Renal cortex interstitium (tissue), 15 donors: ENCODE measurements at places on chromosomes 2 and 18.

DNA sequence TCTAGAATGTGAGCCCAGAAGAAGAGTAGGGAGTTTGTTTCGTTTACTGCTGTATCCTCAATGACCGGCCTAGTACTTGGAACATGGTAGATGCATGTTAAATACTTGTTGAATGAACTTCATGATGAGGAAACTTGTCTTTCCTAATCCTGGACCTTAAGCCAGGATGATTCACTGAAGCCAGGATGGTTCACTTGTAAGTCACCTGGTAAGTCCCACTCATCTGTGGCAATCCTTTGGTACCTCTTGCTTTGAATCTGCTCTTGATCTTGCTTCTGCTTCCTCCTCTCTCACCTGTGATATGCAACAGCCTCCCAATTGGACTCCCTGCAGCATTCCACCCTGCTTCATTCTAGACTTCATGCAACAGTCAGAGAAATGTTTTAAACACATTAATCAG, 43.6 kb downstream of the QPCT start:
- DNase-seq, result no peak

GRCh38 chr18:21402272-21402671, 160.2 kb downstream of the GREB1L start:
- no peak for DNase-seq

DNA sequence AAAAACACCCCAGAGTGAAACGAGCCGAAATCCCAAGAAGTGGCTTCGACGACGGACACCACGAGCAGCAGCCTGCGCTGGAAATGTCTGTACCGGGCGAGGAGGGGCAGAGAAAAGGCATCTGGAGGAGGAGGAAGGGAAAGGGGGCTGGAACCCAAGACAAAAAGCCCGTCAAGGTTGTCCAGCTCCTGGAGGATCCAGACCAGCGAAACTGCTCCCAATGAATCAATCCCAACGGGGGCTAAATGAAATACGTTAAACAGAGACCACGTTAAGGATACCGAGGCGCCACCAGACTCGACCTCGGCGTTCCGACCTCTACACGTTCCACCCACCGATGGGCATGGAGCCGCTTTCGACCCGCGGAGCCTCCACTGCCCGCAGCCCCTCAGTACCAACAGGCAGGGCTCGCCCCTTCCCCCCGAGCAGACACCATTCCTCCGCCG, 400 bp downstream of the CCDC88A start:
- no peak for DNase-seq

DNA sequence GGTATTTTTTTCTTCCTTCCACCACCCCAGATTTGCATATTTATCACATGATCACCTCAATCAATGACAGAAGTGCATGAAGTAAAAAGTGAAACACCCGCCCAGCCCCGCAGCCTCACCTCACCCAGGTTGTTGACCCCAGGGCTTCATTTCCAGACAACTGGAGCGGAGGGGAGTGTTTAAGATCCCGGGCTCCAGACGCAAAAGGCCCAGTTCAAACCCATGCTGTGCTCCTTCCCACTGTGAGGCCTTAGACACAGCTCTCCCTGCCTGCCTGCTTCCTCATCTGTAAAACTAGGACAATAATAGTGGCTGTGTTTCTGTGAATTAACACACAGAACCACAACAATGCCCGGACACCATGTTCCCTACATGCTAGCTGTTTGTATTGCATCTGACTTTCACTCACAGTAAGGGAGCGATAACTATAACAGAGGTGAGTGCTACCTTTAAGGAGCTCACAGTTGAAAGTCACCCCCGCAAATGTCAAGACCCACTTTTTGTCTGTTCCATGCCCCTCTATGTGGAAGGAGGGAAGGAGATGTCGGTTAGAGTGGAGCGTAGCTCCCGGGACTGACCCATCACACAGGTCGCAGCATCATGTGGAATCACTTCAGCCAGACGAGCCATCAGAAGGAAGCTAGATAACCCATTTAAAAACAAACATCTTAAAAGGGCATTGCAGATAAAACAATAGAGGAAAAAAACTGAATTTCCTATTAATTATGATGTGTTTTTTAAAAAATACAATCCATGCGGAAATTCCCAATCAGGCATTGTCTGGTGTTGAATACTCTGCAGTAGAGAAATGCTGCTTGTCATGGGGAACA, 77.5 kb upstream of the DAPL1 start:
- no peak for DNase-seq

DNA sequence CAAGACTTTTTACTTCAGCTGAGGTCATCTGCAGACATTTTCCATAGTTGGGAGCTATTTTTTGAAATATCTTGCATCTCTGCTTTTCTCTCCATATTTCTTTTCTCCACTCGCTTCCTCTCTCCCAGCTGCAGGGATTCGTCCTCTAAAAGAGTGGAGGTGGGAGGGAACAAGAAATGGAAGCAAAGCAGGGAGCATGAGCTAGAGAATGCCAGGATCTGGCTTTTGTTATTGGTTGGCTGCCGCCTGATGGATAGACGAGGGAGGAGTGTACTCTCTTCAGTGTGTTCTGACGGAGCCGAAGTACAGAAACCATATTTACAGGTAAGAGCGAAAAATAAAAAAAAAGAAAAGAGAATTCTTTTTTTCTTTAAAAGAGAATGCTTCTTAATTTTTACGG, at the start of gene CSRNP3:
Gene CSRNP3 (plus strand): TSS at position 282 of the 400 bp plus-strand sequence. CDS start 125,368 bp downstream, outside the sequence.
- peak; percentile 63 for DNase-seq

DNA sequence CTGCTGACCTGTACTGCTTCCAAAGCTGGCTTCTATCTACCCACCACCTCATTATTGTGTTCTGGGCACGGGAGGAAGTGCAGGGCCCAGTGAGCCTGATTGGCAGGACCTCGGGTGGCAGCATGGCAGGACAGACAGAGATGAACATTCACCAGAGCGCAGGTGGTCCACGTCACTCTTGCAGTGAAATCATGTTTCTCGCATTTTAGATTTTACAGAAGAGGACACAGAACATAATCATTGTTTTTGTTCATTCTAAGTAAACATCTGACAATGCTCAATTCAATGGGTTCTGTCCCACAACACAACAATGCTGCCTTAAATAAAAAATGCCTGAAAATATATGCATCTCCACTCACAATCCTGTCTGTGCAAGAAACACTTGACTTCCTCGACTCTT, 11.5 kb upstream of the BIN1 start:
- no peak for DNase-seq

DNA sequence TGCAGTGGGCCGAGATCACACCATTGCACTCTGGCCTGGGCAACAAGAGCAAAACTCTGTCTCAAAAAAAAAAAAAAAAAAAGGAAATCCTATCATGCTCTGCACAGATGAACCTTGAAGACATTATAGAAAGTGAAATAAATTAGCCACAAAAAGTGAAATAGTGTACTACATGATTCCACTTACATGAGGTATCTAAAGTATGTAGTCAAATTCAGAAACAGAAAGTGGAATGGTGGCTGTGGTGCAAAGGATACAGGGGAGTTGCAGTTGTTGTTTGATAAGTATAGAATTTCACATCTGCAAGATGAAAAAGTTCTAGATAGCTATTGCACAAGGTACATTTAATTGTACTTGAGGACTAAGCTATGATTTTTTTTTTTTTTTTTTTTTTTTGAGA, 5.2 kb downstream of the ZRANB3 start:
- DNase-seq, result no peak

- DNase-seq, result no peak
Measured at GRCh38 chr2:226699321-226699720, 100.3 kb downstream of the IRS1 start.

DNA sequence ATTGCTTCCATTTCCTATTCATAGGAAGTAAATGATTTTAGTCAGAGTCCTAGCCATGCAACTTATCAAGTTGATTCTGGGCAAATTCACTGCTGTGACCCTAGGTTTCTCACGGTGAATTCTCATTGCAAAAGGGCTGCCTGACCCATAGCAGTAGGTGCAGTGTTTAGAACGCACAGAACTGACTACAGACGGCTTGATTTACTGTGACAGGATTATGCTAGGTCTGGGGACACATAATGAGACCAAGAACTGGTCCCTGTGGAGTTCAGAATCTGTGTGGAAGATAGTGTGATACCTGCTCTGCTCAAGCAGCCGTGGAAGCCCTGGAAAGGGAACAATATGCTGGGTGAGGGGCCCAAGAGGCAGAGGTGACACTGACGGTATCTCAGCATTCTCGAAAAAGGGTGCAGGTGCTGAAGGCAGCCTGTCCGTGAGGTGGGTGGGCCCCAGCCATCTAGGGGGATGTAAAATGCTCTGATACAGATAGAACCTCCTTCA, 46.4 kb downstream of the ABCG8 start:
- DNase-seq, result no peak

DNA sequence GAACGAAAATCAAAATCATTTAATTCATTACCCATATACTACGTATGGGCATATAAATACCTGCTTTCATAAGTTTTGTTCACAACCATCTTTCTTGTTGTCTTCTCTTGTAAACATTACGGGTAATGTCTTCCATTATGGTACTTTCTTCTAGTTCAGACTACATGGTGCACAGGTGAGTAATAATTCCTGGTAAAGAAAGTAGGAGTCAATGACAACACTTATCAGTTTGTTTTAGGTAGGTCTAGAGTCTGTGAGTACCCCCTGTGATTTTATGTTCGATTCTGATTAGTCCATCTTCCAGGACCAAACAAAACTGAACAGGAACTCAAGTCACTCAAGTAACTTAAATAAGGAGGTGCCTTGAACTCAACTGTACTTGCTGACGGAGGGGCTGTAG, 25.2 kb upstream of the CTLA4 start:
- DNase-seq, result no peak

DNA sequence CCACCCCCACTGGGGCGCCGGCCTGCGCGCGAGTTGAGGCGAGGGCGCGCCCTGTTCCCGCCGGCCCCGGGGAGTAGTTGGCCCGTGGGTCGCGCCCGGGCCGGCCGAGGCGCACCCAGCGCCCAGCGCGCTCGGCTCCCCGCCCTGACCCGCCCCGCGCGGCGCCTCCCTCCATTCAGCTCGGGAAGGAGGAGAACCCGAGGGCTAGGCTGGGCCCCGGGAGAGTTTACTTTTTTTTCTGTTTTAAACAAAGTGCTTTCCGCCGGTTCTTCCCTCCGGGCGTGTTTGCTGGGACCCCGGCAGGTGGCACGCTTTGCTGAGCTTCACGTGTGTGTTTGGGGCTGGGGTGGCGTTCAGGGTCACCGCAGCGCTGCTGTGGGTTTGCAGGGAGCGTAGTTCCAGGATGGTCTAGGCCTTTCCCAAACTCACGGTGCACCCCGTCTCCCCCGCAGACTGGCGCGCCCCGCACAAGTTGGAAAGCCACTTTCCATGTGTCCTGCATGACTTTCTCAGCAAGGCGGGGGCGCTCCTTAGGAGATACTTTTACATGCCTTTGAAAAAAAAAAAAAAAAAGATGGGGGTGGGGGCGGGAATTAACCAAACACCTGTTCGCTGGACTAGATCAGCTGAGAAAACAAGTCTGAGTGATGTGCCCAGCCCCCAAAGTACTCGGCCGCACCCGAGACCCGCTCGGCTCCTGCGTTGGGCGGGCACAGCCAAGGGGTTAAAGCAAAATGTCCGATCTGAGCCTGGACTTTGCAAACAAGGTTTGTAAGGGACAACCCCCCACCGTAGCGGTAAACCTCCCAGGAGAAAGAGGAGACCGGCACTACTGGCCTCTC, 825 bp downstream of the ITGA6 start:
- DNase-seq, result no peak

DNA sequence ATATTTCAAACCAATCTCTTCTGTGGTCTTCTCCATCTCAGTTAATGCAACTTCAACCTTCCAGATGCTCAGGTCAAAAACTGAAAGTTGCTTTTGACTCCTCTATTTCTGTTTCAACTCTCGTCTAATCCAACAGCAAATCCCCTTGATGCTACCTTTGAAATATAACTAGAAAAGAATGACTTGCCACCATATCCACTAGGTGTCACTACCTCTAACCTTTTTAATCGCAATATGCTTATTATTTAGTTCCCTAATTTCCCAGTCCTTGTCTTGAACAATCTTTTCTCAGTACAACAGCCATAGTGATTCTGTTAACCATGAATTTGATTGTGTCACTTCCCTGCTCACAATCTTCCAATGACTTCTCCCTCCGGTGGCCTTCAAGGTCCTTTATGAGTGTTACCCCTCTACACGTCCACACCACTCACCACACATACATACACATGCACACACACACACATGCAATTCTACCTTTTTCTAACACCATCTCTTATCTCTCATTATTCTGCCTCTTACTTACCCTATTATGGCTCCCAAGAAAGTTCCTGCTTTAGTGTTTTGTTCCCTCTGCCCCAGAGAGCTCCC, 245.5 kb upstream of the KCNJ3 start:
- no peak for DNase-seq

GRCh38 chr2:112621790-112622527, 23.8 kb upstream of the SLC20A1 start:
- no peak for DNase-seq

DNA sequence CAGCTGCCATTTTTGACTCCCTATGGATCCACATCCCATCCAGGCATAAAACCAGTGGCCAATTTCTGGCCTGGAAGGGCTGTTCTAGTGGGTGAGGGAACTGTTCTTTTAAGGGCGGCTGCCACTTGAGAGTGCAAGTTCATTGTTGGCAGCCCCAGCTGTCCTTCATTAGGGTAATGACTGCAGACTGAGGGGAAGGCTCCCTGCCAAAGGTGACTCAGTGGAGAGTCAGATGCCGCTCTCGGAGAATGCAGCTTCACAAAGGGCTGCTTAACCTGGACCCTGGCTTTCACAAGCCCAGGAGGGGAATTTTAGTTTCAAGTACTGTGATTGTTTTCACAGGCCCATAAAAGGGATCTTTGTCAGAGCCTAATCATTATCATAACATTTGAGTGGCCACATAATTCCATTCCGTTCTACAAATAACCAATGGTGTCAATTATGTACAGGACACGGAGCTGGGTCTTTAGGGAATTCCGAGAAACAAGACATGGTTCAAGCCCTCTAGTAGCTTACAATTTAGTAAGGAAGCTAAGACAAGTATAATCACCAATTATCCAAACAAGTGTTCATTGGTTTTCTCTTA, 235.7 kb downstream of the CDCA7 start:
- no peak for DNase-seq

- DNase-seq, result no peak
Measured at GRCh38 chr2:96131152-96131812, 7.0 kb downstream of the ASTL start.

DNA sequence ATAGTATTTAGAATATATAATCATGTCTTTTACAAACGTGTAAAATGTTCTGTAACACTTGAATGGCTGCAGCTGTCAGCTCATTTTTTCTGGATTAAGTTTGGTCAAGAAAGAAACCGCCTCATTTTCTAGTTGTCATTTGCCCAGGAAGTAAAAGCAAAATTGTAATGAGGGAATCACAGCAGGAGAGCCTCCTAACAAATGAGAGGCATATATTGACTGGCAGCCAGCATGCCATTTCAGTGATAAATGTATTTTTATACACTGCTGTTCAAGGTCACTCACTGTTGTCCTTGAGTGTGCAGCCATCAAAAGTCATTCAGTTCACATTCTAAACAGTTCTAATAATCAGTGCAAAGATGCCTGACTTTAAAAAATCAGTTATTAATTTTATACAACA, 144.3 kb upstream of the BOD1L2 start:
- DNase-seq, result no peak

- no peak for DNase-seq
Measured at GRCh38 chr18:58158008-58158407, 114.0 kb downstream of the NEDD4L start.

GRCh38 chr2:207219081-207219630, 53.4 kb upstream of the KLF7 start:
- DNase-seq, result no peak

- DNase-seq, result no peak
Measured at GRCh38 chr2:125418483-125418882, 1237.5 kb upstream of the GYPC start.

GRCh38 chr2:99468155-99468554, 21.7 kb downstream of the REV1 start:
- DNase-seq, result no peak

GRCh38 chr2:144320491-144320890, 199.4 kb downstream of the ZEB2 start:
- no peak for DNase-seq

- DNase-seq, result no peak
Measured at GRCh38 chr2:193988784-193989183, 1668.2 kb upstream of the SLC39A10 start.
